ENCODE measurements at places on chromosomes 2 and 18.

DNA sequence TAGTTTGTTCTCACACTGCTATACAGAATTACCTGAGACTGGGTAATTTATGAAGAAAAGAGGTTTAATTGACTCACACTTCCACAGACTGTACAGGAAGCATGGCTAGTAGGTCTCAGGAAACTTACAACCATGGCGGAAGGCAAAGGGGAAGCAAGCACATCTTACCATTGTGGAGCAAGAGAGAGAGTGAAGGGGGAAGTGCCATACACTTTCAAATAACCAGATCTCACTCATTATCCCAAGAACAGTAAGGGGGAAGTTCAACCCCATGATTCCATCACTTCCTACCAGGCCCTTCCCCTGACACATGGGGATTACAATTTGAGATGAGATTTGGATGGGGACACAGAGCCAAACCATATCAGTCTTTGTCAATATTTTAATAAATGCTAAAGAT, 5.0 kb upstream of the CRYGB start:
- no peak for DNase-seq

- DNase-seq, result no peak
Observed at GRCh38 chr18:73758446-73758845, 389.2 kb downstream of the FBXO15 start.

- no peak for DNase-seq
Observed at GRCh38 chr2:149235816-149236375, 94.5 kb upstream of the LYPD6 start.

DNA sequence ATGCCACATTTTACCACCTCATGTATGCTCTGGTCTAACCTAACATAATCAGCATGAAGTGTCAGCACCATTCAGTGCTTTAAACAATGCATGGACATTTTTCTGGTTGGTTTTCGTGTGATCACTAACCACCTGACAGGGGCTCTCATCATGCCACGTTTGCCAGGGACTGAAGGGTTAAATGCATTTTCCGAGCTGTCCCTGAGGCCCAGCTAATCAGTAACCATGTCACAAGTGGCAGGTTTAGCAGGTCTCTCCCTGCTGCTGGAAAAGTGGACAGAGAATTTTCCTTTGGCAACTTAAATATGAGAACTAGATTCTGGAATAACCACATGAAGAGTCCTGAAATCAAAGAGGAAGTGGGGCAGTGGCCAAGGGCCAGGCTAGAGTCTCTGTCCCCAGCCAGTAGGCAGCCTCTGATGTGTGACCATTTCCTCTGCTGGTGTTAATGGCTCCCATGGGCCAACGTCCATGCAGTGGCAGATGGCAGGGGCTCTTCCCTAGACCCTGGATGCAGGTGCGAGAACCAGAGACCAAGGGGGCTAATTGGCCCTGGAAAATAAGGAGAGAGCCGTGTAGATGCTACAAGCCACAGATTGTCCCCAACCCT, 69.5 kb downstream of the TPGS2 start:
- no peak for DNase-seq

GRCh38 chr2:198116756-198117155, 312.4 kb downstream of the PLCL1 start:
- DNase-seq, result no peak

GRCh38 chr2:240278661-240279060, 138.2 kb upstream of the OTOS start:
- no peak for DNase-seq

DNA sequence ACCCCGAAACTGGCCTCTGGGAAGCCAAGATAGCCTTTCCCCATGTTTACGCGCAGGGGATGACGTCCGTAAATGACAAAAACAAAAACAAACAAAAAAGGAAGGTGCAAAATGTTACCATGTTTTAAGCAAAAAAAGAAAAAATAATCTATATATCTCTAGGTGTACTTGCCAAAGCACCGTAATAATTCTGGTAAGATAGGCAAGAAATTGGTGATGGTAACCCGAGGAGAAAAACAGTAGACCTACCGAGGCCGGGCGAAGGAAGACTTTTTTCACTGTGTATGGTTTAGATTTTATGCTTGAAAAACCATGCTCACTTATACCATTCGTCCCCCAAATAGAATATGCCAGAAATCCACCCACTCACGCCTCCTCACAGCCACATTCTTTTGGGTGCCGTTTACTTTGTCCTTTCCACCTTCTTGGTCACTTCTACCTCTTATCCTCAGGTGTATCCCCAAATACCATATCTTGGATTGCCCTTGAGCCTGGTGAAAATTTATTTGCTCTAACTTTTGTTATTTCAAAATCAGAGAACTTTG, 8.0 kb downstream of the GATA6 start:
- no peak for DNase-seq

GRCh38 chr2:88667219-88667618, 24.3 kb upstream of the RPIA start:
- no peak for DNase-seq

GRCh38 chr18:29250843-29251242, 1073.9 kb upstream of the CDH2 start:
- no peak for DNase-seq

GRCh38 chr2:189217541-189217940, 38.0 kb upstream of the COL5A2 start:
- DNase-seq, result no peak

DNA sequence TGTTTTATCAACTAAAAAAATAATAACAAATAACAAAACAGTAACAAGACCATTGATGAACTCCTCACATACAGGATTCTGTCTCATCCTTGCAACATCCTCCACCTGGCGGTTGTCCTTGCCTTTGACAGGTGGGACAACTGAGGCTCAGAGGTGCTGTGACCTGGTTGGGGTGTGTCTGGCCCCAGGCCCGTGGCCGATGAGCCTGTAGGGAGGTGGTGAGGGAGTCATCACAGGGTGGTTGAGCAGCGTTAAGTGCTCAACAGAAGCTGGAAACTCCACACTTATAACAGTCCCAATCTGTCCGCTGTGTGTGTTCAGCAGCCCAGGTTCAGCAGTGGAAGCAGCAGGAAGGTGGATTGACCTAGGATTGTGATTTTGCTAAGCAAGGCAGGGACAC, 131.6 kb upstream of the RAB12 start:
- DNase-seq, result no peak

GRCh38 chr2:226644399-226644865, 155.2 kb downstream of the IRS1 start:
- DNase-seq, result no peak

DNA sequence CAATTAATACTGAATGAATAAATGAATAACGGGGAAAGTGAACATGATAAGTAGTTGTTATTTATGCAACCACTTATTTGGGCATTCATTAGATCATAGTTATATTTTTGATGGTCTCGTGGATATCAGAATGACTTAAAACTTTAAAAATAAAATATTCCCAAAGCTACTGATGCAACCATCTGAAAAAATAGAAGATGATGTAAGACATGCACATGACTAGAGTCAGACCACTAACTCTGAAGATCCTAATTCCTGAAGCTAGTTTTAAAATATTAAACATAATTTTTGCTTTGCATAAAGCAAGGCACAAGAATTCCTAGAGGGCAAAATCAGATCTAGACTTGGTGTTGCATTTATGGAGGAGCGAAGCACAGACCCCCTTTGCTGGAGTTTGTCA, 616.1 kb downstream of the IRS1 start:
- DNase-seq, result no peak

DNA sequence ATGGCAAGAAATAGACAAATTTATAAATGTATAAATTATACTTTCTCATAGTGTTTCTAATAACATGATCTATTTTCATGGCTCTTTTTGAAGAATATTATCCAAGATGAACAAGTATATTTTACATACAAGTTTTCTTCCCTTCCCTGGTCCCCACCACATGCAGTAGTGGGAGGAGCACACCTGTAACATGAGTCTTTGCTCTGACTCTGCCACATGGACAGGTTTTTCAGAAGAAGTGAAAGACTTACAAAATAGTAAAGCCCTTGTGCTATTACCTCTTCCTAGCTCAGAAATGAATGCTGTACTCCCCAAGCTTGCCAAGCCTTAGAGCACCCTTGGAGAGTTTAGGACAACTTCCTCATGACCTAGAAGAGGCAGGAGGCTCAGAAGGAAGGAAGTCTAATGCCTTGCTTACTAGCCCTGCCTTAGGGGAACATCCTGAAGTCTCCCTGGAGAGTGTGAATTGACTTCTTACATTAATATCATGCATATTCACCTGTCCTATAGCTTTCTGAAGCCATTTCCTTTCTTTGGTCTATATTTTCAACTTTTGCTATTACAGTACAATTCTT, 18.4 kb downstream of the MXD1 start:
- no peak for DNase-seq

DNA sequence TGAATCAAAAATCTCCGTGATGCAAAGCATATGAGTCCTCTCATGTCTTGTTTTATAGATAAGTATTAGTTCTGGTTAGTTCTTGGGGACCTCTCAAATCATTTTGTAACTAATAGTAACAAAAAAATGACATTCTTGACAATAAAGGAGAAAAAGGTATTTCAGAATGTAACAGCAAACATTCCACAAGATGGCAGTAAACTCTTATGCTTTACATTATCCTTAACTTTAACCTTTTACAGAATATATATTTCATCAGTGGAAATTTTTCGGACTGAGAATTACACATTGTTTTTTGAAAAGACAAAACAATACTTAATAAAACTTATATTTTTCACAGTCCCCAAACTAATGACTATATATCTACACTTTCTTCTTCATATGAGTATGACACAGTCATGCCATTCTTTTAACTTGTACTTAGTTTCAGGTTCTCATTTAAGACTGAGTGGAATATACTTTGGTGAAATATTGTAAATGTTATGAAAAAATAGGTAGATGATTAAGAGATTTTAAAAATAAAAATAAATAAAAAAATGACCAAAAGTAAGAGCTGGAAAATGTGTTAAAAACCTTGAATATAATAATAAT, 142.9 kb upstream of the NXPH2 start:
- no peak for DNase-seq

- no peak for DNase-seq
Observed at GRCh38 chr2:171718720-171719119, 31.5 kb downstream of the DYNC1I2 start.

DNA sequence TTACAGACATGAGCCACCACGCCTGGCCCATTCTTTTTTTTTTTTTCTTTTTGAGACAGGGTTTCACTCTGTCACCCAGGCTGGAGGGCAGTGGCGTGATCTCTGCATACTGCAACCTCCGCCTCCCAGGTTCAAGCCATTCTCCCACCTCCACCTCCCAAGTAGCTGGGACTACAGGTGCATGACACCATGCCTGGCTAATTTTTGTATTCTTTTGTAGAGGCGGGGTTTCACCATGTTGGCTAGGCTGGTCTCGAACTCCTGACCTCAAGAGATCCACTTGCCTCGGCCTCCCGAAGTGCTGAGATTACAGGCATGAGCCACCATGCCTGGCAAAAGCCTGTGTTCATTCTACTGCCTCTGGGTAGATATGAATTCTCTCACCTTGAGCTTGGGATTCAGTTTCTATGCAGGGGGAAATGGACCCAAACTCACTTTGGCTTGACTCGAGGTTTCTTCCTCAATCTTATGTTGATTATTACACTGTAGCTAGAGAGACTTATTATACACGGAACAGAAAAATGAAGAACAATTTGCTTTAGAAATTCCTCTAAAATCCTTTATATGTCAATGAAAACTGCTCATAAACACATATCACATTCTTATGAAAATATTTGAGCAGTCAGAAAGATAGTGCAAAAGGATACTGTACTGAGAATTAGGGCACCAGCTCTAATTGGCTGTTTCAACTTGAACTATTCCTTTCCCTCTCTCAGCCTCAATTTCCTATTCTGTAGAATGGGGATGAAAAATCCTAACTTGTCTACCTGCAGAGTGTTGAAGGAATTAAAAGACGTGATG, 252.3 kb downstream of the MYCN start:
- no peak for DNase-seq

- DNase-seq, result no peak
Observed at GRCh38 chr2:237722616-237723015, 76.0 kb upstream of the RBM44 start.

GRCh38 chr2:209496586-209496982, 72.7 kb downstream of the MAP2 start:
- no peak for DNase-seq

DNA sequence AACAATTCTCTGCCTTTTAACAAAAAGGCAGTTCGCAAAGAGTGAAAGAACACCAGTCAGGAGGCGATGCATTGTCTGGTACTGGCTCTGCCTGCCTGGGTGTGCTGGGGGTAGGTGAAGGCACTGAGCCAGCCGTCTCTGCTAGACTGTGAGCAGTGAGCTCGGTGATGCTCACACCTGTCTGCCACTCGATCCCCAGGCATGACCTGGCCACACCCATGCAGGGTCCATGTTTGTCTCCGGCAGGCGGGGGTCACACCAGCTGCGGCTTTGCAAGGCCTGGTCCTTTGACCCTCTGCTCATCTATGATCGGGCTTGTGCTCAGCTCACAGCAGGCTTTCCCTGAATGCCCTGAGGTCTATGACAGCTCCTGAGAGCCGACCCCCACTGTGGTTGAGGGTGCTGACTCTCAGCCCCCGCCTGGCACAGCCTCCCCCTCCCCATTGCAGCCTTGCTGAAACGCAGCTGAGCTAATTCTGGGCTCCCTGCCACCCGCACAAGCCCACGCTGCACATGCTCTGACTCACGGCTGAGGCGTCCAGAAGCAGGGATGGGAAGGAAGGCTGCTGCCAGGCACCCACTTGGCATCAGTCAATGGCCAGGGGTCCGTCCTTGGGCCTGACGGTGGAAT, 23.7 kb downstream of the CRACDL start:
- DNase-seq, result no peak

- no peak for DNase-seq
Observed at GRCh38 chr2:6893876-6894482, 16.4 kb downstream of the RSAD2 start.

DNA sequence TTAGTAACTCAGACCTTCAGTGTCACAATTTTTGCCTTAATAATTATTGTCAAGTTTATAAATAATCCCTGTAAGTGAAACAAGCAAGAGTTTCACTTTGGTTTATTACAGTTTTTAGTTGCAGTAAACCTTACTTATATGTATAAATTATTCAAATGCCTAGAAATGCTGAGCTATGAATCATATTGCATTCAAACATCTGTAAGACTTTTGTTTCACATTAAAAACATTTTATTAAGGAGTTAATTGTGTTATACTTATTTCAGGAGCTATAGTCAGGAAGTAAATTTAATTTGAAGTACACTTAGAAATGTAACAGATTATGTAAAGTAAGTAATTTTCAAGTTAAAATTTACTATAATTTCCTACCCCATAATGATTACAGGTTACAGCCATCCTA, 3.9 kb upstream of the ETAA1 start:
- DNase-seq, result no peak
